Amniotic stem cell (primary cell): ENCODE measurements at places on chromosomes 4 and X.

DNA sequence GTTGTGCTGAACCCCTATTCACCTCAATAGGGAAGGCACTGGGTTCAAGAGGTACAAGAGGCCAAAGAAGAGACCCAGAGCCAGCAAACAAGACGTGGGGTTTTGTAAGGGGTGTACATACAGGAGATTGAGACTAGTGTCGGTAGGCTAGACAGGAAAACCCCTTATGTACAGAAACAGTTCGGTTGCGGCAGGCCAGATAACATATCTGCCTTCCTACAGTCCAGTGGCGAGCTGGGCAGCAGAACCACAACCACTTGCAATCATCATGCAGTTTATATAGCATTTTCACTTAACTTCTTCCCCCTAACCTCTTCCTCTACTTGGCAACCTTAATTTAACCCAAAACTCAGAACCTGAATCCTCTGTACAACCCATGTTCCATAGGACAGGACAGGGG is 422.2 kb downstream of the PDHA2 start:
- no peak for DNase-seq

- peak; percentile 43 for DNase-seq
These were observed 490.6 kb downstream of the IL15 start for GRCh38 chr4:142126890-142127497.

- DNase-seq: no peak
These were observed 108.7 kb upstream of the LCORL start for GRCh38 chr4:18130256-18130655.

DNA sequence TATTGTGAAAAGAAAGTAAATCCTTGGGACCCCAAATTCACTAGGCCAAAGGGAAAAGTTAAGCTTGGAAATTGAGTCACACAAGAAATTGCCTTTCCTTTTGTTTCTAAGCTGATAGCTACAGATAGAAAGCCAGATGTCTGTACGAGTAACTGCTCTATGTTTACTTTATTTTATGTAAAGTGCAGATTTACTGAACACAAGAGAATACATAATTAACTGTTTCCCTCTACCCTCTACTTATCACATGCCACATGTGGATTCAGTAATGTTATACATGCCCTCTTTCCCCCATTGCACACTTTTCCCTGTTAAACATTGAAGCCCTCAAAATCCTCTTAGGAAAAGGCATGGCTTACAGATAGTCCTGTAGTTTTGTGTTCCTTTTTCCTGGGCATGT is 16.5 kb upstream of the TDO2 start:
- DNase-seq: no peak

DNA sequence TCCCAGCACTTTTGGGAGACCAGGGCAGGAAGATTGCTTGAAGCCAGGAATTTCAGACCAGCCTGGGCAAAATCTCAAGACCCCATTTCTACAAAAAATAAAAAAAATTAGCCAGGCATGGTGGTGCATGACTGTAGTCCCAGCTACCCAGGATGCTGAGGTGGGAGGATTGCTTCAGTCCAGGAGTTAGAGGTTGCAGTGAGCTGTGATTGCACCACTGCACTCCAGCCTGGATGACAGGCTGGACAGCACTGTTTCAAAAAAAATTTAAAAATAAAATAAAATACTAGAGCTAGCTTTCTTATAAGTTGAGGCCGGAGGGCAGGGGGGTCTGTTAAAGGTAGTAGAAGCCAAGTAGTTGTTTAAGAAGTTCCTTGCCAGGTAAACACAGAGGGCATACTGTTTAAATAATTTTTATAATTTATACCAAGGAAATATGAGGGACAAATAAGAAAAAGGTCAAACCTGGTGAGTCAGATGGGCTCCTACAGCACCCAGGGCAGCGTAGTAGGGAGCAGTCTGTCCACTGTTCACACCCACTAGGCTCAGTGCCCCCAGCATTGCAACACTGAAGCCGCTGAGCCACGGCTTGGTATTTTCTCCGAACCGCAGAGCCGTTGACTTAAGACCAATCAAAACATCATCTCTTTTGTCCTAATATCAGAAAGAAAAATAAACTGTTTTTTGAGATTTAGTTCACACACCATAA is 17.3 kb downstream of the COQ2 start:
- no peak for DNase-seq

DNA sequence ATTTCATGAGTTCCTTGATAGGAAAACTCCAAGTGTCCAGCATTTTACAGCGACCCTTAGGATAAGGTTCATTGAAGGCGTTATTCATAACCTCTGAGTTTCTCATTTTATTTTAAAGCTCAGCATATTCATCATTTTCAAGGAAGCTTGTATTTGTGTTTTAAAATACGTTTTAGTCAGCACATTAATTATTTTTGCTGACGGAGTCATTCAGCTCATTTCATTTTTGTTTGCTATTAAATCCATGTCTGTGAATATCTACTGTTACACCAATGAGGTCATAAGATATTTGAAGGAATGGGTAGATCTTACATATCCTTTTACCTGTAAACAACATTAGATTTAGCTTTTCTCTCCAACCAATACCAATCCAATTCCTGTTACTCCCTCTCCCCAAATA is 1766.3 kb upstream of the PCDH10 start:
- DNase-seq: no peak

GRCh38 chr4:153295131-153295755 is 49.2 kb upstream of the MND1 start:
- DNase-seq: no peak

- no peak for DNase-seq
These were observed 80.0 kb downstream of the KCTD8 start for GRCh38 chr4:44368413-44369167.

DNA sequence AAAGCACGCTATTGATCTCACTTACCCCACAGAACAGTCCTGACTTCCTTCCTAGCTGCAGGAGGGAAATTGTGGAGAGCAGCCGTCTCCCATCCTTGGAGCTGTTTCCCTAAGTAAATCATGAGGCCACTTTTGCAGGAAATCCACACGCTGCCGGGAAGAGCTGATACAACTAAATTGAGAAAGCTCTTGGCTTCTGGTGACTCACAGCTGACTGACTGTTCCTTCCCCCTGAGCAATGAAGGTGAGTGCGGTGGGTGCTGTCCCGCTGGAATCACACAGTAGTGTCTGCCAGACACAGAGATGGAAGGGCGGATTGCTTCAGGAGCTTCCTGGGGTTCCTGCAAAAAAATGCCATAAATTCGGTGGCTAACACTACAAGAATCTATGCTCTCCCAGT is 268.9 kb downstream of the ASMT start:
- DNase-seq: no peak

DNA sequence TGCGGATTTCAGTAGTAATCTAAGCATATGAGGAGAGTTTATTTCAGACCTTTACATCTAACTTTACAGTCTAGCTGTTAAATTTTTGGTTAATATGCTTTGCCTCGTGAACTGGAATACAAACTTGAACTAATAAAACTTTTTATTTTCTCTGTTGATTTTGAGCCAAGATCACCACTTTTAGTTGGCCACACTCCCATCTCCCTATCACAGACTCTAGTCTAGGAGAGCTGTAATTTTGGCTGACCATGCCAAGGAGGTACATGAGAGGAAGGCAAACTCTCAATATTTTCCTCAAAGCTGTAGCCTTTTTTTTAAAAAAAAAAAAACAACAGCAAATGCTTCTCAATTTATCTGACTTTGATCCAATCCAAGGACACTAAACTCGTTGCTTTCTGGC is 597.5 kb upstream of the PCDH7 start:
- no peak for DNase-seq

- DNase-seq: no peak
These were observed 113.8 kb upstream of the WDR17 start for GRCh38 chr4:175951794-175952193.

DNA sequence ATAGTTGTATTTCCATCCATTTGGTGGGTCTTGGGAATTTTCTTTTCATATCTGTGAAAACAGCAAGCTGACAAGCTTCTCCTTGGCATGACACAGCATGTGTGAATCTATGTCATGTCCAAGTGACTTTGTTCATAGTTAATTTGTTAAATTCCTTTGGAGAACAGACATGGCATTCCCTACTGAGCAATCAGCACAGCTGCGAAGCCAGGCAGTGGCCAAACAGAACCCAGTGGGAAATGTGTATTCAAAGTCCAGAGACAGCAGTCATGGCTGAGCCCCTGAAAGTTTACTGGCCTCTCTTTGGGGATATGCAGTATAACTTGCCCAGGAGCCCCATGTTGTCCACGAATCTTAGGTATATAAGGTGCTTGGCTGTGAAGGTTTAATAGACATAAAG is 474.7 kb downstream of the NKX6-1 start:
- no peak for DNase-seq

- no peak for DNase-seq
These were observed 52.3 kb upstream of the TNIP3 start for GRCh38 chr4:121216461-121216860.

DNA sequence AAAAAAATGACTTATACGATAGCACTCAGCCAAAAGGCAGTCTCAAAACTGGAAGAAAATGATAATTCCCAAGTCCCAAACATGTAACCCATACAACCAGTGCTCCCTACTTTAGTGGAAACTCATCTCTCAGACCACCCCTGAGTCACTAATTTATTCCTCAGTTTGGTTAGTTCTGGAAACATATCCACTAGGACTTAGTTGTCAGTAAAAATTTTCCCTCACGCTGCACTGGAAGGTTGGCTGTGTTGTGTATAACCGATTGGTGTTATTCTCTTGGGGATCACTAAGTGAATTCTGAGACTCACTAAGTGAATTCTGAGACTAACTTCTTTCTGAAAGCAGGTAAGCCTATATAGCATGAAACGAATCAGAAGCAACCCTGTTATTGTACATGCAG is 48.5 kb upstream of the GAB1 start:
- DNase-seq: no peak

- no peak for DNase-seq
These were observed 816 bp downstream of the NMU start for GRCh38 chr4:55635282-55635681.

DNA sequence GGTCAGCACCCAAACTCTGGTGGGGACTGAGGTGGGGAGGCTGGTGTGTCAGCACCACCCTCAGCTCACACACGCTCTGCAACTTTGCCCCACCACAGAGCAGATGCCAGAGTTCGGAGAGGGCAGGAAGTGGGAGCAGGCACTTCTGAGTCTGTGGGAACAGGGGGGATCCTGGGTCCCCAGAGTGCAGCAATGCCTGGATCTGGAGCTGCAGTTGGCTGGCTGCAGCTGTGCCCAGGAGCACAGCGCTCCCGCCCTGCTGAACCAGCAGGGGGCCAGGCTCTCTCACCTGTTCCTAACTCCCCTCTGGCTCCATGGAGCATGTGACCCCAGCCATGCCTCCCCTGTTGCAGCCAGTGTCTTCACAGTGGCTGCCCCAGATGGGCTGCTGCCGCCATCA is 252.4 kb downstream of the SPOCK3 start:
- no peak for DNase-seq

GRCh38 chr4:98148856-98149255 is 5.6 kb upstream of the STPG2 start:
- no peak for DNase-seq

- DNase-seq: no peak
These were observed 542 bp downstream of the RNF150 start for GRCh38 chr4:141132709-141133145.

GRCh38 chr4:121400632-121401031 is 19.8 kb upstream of the QRFPR start:
- no peak for DNase-seq

- DNase-seq: no peak
These were observed 591 bp downstream of the ELK1 start for GRCh38 chrX:47649781-47650163.

DNA sequence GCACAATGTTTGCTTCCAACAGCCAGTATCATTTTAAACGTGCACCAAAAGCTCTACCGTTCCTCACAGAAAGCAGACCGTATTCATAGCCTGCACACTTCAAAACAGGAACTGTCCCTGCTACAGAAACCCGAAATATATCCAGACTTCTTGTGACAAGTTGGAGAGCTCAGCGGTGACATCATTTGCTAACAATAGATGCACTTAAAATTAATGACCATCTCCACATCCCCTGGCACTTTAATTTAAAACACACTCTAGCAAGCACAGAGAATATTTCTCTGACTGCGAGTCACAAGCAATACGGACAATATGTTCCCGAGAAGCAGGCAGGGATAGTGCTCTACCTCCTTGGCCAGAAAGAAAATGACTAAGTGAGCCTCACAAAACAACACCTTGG is 2.5 kb downstream of the NYX start:
- DNase-seq: no peak

GRCh38 chr4:125198916-125199315 is 115.8 kb upstream of the FAT4 start:
- no peak for DNase-seq

DNA sequence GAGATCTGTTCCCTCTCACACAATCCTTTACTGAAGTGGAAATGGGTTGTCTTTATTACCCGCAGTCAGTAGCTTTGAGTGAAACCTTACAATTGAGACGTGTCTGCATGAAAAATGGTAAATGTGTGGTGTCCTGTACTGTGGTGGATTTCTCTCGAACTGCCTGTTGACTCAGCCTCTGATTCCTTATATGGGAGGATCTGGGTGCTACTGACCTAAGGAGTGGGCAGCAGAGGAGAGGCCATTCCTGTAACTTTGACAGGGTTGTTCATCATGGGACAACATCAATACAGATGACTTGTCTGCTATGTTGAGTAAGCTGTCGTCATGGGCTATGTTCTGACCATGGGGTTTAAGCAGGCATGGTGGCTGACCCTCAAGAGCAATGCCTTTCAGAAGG is 159.6 kb upstream of the WDR1 start:
- DNase-seq: no peak

DNA sequence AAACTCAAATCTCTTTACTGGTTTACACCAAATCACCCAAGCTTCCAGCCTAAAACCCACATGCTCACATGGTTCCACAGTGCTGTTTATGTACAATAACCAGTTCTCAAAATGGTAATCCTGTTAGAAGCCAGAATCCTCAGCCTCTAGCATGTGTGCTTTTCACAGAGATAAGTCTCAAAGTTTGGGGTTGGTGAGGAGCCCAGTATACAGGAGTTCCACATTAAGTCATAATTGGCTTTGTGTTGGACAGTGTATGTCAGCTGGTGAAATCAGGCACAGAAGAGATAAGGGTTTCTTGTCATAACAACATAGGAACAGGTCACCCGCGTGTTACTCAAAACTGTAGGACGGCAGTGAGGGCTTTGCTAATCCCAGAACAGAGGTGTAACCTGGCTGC is at the start of gene TRIML1:
Gene TRIML1, plus strand, starts transcription at position 301 of the 400 bp plus-strand sequence. CDS start 118 bp downstream, outside the sequence.
- DNase-seq: no peak

DNA sequence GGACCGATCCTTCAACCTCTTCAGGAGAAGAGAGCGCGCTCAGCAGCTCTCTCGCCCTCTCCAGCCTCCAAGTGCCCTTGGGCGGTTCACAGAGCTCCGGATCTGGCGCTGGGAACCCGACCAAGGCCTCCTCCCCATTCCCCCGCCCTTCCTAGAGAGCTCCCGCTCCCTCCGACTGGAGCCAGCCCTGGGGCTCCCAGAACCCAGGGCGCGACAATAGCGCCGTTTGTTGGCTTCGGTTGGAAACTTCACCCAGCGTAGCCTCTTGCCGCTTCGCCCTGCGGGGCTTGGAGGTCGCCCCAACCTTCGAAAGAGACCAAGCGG is 3.1 kb upstream of the SOX3 start:
- no peak for DNase-seq
